Activated naive CD4-positive, alpha-beta T cell (primary cell): ENCODE measurements at places on chromosomes 3 and 15.

GRCh38 chr3:31810991-31811433 lies 170.1 kb downstream of the OSBPL10 start:
- DNase-seq: no peak

DNA sequence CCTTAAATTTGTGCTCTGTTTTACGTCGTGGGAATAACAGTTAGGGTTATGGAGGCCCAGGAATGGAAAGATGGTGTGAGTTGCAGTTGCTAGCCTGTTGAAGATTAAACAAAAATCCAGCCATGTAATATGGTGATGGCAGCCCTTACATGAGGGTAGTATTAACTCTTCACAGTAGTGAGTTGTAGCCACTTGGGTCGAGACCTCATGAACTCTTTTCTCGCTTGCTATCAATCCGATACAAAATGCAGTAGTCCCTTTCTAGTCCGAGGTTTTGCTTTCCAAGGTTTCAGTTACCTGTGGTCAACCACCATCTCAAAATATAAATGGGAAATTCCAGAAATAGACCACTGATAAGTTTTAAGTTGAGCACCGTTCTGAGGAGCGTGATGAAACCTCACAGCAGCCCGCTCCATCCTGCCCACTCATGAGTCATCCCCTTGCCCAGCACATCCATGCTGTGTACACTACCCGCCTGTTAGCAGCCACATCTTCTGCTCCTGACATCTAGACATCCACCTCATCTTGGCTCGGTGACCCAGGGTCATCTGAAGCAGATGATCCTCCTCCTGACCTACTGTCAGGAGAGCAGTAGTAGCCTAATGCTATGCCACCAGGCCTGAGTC lies 177.9 kb downstream of the CDIN1 start:
- DNase-seq: no peak

- no peak for DNase-seq
Measured at GRCh38 chr3:11847607-11848006, 922 bp upstream of the TAMM41 start.

GRCh38 chr3:124258057-124258500 lies 266.2 kb upstream of the ROPN1 start:
- no peak for DNase-seq
